ENCODE measurements at places on chromosomes 6 and 20.

DNA sequence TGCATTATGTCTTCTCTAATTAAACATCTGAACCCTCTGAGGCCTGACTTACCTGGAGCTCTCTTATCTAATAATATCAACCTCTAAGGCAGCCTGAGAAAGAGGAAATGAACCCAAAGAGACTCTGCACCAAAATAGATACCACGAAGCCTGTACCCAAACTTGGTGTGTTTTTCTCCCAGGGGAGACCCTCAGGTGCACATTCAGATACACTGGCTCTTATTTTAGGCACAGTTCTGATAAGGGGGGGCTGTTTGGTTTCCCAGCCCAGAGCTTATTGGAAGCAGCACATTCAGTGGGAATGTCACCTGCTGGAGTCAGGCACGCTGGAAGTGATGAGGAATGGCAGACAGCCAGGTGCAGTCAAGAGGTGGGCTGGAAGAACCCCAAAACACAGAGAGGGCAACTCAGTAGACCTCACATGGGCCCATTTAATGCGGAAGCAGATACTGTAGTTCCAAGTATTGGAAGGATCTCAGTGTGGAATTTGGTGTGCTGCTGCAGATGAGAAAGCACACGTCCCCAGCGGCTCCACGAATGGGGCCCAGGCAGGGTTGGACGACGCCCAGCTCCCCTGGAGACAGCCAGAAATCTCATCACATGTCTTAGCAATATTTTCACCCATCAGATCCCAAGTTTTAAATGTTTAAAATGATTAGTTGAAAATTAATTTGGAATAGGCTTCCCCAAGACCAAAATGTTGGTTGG, 9.7 kb upstream of the CCR6 start:
- no peak for DNase-seq

DNA sequence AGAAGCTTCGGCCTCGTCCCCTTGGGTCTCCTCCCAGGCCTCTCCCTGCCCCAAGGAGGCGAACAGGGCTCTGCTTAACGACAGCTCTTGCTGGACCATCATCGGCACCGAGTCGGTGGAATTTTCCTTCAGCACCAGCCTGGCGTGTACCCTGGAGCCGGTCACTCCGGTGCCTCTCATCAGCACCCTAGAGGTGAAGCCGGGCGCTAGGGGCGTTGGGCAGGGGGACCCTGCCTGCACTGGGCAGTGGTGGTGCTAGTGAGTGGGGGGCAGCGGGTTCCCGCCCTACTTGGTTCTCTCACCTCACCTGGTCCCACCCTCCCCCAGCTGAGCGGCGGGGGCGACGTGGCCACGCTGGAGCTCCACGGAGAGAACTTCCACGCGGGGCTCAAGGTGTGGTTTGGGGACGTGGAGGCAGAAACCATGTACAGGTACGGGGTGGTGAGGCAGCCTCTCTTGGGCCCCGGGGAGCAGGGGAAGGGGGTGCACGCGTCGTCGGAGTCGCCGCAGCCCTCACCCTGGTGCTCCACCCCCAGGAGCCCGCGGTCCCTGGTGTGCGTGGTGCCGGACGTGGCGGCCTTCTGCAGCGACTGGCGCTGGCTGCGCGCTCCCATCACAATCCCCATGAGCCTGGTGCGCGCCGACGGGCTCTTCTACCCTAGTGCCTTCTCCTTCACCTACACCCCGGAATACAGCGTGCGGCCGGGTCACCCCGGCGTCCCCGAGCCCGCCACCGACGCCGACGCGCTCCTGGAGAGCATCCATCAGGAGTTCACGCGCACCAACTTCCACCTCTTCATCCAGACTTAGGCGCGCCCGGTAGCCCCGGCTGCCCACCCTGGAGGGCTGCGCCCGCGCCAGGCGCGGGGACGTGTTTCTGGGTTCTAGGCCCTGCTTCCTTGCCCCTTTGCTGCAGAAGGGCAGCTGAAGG, 8.3 kb upstream of the MATN4 start:
- no peak for DNase-seq

DNA sequence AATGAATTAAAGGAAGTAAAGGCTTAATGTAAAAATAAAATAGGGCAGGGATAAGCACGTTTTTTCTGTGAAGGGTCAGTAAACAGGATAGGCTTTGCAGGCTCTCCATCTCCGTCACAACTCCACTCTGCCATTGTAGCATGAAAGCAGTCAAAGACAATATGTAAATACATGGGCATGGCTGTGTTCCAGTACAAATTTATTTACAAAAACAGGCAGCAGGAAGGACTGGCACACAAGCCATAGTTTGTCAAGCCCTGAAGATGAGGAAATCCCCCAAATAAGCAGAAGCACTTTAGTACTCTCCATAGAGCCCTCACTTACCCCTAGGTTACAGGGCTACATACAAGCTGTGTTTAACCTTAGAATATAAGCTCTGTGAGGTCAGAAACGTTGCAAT, 8.9 kb upstream of the FBXO9 start:
- DNase-seq, result no peak

- no peak for DNase-seq
Measured at GRCh38 chr6:5103250-5103649, 18.1 kb downstream of the PPP1R3G start.

DNA sequence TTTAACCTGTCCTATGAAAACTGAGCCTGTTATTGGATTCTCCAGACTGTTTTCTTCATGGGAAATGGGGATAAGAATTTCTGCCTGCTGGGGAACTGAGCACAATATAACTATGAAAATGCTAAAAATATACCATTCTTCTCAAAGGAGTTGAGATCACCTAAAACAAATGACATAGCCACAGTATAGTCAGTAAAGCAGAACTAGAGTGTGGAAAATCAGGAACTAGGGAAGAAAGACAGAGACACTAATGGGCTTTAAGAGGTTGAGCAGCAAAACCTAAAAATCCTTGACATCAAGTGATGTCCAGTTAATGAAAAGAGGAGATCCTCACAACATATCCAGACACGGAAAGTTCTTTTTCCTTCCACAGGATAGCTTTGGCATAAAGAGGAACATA, 215.7 kb upstream of the CST7 start:
- no peak for DNase-seq

- DNase-seq, result no peak
Measured at GRCh38 chr6:18567380-18567779, 180.2 kb downstream of the RNF144B start.

DNA sequence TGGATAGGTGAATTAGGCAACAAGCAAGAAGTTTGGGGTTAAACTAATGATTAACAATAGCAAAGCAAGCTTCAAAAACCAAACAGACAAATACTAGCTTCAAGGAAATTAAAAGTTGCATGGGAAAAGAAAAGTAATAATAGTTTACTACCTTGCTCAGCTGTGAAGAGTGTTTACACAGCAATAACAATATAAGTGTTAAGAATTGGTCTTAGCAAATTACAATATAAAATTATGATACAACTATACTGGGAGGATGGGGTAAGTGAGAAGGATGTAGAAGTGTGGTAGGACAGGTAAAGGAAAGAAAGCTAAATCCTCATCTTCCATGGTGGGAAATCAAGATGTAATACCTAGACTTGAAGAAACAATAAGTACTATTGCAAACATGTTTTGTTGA, 137.7 kb upstream of the MAFB start:
- DNase-seq, result no peak

DNA sequence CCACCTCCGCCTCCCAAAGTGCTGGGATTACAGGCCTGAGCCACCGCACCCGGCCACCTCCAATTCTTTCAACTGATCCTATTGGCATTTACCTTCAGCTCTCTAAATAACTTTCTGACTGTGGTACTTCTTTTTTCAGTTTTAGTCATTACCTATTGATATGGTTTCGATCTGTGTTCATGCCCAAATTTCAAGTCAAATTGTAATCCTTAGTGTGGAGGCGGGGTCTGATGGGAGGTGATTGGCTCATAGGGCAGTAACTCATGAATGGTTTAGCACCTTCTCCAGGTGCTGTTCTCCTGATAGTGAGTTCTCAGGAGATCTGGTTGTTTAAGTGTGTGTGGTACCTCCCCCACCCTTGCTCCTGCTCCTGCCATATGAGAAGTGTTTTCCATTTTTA, 140.9 kb downstream of the LPA start:
- no peak for DNase-seq

DNA sequence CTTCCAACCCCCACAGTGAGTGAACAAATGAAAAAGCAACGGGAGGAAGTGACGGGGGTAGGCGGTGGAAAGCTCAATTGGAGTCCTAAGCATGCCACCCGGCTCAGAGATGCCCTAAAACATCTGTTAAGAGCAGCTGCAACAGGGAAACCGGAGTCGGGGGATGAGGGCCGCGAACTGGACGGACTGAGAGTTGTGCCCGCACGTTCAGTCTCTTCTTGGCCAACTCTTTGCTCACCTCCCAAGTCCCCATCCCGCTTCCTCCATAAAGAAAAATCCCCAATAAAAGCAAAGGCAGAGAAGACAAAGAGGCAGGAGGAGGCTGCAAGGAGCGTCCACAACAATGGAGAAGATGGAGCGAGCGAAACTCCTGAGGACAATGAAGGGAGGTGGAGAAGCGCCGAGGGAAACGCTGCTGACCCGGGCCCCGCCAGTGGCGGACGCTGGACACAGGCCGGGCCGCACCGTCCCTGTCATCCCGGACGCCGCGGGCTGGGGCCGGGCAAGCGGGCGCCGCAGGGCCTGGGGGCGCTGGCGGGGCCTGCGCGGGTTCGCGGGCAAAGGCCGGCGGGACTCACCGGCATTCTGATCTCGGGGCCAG, 600 bp downstream of the SEC63 start:
- DNase-seq, result peak; percentile 55
